ENCODE measurements at places on chromosomes 11 and 22. TPM values are rescaled to one million over a fixed set of nuclear protein-coding genes. Genes with fewer than 3 reads are reported as not detected.

MYOD1 gene
- total RNA-seq = not detected

PKP3 gene
- total RNA-seq = 274 TPM

DNA sequence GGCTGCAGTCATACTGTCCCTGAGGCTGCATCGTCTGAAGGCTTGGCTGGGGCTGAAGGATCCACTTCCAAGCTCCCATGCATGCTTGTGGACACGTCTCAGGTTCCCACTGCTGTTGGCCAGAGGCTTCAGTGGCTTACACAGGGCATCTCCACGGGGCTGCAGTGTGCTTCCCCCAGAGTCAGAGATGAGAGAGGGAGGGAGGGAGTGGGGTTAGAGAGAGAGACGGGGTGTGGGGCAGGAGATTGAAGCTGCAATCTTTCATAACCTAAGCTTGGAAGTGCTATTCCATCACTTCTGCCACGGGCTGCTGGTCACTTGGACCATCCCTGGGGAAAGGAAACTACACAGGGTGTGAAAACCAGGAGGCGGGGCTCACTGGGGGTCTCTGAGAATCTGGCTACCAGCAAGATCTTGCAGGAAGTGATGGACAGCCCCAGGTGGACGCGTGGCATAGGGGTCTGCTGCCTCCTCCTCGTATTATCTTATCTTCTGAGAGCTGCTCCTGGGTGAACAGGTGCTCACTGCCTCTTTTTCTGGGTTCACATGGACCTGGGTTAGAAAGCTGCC, 63.0 kb upstream of the MYEOV start:
- no peak for DNase-seq

- DNase-seq = no peak
Observed at GRCh38 chr11:118238929-118239328, 13.2 kb downstream of the MPZL3 start.

- no peak for DNase-seq
Observed at GRCh38 chr11:112844517-112844916, 116.7 kb upstream of the NCAM1 start.

- DNase-seq = no peak
Observed at GRCh38 chr11:72617080-72617762, 57.0 kb downstream of the PDE2A start.

Data from mammary epithelial cell (primary cell).